ENCODE measurements at places on chromosomes 1 and 21.

- no peak for DNase-seq
Observed at GRCh38 chr1:199054694-199055093, 415.9 kb downstream of the PTPRC start.

- no peak for DNase-seq
Observed at GRCh38 chr1:7229186-7229585, 443.9 kb downstream of the CAMTA1 start.

DNA sequence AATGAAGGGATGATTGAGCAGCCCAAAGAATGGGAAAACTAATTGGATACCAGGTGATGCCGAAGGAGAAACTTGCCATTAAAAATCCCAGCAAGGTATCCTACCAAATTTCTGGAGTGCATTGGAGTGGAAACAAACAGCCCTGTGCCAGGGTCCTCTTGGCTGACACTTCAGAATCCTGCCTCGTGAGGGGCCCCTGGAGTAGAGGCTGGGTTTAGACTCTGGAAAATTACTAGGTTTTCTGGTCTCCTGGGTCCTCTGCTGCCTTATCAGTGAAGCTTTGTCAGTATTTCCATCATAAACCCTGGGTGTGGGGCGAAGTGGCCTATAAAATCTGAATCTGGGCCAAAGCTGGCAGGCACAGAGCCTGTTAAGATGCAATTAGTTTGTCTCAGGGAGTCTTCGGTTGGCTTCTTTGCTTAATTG, 289.2 kb upstream of the USP24 start:
- DNase-seq = no peak

GRCh38 chr1:113508364-113509164, 118.2 kb downstream of the MAGI3 start:
- DNase-seq = no peak

GRCh38 chr1:63960326-63960725, 186.5 kb downstream of the ROR1 start:
- peak; percentile 70 for DNase-seq

GRCh38 chr1:204141131-204141530, 10.7 kb downstream of the ETNK2 start:
- DNase-seq = no peak

DNA sequence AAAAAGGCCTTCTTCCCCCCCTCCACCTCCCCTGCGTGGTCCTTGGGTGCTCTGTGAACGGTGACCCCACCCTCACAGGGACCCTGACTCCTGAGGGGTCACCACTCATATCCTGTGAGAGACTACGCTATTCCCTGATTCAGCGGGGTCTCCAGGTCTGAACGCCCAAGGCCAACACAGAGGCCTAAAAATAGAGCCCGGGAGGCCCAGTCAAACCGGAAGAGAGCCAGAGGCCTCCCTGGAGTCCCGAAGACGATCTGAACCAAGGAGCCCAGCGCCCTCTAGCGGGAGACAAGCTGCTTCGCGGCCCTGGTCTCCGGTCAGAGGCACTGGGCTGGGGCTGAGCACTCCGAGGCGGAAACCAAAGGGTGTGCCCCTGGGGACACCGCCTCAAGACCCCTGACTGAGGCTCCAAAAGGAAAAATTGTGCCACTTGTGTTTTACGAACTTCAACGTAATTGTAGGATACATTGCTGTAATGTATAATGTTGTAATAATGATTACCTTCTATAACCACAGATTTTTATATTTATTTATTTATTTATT, 42.4 kb upstream of the PSEN2 start:
- DNase-seq = peak; percentile 97

- no peak for DNase-seq
Observed at GRCh38 chr1:189834813-189835212, 642.9 kb downstream of the BRINP3 start.

- peak; percentile 17 for DNase-seq
Observed at GRCh38 chr1:108089477-108089876, 110.7 kb downstream of the SLC25A24 start.

- peak; percentile 85 for DNase-seq
Observed at GRCh38 chr21:41460578-41461527, 34.8 kb downstream of the MX1 start.

DNA sequence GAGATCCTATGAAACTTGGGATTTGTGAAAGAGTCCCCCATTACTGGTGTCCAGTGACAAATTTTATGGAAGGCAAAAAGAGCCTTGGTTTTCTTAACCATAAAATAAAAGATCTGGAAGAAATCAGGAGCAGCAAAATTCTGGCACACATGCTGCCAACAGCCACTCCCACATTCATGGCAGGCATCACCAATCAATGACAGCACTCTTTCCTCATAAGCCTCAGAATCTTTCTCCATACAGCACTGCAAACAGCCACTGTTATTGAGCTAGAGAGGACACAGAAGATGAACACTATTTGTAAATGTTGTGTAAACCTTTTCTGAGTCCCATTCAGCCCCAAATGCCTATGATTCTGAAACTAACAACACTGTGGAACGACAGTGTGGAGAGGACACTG, 162.2 kb downstream of the RRAGC start:
- DNase-seq = no peak

DNA sequence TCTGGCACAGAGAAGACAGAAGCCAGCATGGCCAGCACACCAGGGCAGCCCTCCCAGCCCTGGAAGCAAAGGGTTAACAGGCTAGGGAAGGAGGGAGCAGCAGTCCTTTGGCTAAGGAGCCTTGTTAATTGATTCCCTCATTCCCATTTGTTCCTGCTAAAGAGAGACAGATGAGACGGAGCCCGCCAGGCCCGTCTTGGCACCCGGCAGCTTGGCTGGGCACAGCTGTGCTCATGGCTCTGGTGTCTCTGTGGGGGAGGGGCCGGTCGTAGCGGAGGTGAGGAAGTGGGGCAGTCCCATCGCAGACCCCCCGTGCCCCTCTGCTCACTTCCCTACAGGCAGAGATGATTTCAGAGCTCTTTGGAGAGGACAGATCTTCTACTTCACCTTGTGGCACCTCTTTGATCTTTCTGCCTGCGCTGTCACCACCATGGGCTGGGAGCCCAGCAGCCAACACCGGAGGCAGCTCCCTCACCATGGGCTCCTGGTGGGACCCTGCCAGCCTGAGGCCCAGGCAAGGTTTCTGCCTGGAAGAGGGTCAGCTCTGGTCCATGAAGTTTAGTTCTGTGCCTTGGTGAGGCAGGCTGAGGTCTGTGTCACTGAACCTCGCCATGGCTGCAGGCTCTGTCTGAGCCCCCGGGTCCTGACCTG, 38.0 kb downstream of the FOXO6 start:
- no peak for DNase-seq

GRCh38 chr1:180800945-180801344, 111.8 kb upstream of the KIAA1614 start:
- no peak for DNase-seq

DNA sequence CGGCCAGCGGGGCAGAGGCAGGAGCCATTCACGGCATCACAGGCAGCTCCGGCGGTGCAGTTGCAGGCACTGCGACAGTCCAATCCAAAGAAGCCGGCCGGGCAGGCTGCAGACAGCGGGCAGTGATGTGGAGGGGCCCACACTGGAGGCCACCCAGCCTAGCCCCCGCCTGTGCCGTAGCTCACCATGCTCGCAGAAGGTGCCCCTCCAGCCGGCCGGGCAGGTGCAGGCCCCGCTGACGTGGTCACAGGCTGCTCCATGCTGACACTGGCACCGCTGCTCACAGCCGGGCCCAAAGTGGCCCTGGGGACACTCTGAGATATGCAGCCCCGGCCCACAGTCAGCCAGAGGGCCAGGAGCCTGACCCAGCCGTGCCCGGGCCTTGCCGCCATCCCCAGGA, 45.1 kb downstream of the ARHGEF16 start:
- no peak for DNase-seq
